ENCODE measurements at places on chromosomes 3 and 15.

- no peak for DNase-seq
Observed at GRCh38 chr15:64455961-64456371, 4.4 kb upstream of the ZNF609 start.

DNA sequence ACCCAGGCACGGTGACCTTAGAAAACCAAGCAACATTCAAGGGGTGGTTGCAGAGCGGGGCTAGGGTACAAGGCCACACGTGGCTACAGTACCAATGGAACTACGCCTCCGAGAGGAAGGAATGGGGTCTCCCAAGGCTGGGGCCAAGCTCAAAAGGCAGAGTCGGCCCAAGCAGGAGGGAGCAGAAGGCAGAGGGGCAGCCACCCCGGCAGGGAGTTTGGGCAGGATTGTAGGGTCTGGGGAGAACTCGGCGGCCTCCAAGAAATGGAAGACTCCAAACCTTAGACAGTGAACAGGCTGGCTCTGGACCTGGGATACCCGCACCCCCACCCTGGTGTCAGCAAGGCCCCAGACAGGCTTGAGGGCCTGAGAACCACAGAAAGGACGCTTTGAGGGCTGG, 28.7 kb downstream of the ATRIP start:
- DNase-seq = no peak

GRCh38 chr3:4831580-4831950, 147.7 kb upstream of the BHLHE40 start:
- DNase-seq = no peak

DNA sequence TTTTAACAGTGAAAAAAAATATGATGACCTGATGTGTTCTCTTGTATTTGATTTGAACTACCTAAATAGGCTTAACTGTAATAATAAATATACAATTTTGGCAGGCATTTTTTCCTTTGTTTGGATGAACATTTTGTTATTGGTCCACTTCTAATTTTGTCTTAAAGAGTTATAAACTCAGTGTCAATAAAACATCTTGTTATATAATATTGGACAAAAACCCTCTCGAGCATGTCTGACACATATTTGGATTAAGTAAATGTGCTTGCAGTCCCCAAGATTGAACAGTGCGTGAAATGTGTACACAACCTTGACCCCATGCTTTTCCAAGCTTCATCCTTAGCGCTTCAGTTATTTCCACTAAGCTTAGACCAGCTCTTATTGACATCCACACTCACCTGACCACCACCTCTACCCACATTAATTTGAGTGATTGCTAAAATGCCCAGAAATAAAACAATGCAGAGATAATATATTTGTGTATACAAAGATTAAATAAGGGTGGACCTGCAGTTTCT, 131.7 kb upstream of the ZBED2 start:
- no peak for DNase-seq

DNA sequence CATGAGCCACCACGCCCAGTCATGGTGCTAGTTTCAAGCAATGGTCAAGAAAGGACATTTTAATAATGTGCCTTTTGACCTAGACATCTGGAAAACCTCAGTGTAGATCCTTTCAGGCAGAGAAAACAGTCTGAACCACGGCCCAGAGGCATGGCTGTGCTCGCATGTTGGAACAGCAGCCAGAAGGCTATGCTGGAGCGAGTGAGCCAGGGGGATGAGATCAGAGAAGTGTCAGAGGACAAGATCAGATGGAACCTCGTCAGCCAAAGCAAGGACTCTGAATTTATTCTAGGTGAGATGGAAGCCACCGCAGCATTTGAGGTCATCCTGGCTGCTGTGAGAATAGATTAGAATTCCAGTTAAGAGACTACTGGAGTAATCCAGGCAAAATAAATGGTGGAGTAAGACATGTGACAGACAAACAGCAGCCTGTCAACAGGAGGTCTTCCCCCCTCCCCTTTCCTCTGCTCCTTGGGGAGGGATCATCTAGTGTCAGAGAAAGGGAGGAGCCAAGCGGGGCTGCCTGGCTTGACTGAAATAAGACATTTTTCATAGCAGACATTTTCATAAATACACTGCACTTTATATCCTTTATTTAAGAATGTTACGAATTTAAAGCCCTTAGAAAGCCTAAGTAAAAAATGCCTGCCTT, 40.4 kb upstream of the ACKR4 start:
- DNase-seq = no peak

DNA sequence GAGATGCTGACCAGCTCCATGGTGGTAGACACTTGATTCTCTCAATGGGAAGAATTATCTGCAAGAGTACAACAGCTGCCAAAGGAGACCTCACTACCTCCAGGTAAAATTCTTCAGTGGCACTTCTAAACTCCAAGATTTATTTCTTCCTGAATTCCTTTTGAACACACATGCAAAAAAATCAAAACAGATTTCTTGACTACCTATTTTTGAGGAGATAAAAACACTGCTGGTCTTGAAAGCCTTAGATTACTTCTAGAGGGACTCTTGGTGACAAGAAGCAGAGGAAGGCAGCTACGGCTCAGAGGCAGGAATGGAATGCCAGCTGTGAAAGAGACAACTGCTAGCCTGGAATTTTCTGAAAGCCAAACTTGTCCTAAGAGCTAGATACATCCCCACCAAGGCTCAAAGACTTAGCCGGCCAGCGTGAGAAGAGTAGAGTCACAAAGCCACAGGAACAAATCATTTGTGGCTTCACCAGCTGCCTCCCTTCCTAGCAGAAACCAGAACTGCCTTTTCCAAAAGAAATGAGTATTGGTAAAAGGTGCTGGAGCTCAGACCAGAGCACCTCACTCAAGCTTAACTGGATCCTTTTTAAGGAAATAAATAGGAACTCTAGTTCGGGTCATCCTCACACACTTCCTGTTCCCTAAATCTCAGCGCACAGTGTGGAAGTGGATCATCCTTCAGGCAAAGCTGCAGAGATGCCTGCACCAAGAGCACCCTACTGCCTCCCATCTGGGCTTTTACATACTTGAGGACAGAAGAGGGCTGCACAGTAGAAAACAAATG, 32.6 kb downstream of the CLK3 start:
- no peak for DNase-seq

DNA sequence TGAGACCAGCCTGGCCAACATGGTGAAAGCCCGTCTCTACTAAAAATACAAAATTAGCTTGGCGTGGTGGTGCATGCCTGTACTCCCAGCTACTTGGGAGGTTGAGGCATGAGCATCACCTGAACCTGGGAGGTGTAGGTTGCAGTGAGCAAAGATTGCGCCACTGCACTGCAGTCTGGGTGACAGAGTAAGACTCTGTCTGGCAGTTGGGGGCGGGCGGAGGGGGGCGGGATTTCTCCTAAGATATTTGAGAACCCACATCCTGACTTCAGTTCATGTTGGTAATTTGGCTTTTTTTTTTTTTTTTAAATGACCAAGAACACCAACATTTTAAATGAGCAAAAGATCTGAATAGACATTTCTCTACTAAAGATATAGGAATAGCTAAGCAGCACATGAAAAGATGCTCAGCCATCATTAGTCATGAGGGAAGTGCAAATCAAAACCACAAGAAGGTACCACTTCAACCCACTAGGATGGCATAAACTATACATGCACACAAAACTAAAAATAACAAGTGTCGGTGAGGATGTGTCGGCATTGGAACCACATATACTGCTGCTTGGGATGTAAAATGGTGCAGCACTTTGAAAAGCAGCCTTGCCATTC, 75.6 kb upstream of the LMOD3 start:
- DNase-seq = peak; percentile 57

DNA sequence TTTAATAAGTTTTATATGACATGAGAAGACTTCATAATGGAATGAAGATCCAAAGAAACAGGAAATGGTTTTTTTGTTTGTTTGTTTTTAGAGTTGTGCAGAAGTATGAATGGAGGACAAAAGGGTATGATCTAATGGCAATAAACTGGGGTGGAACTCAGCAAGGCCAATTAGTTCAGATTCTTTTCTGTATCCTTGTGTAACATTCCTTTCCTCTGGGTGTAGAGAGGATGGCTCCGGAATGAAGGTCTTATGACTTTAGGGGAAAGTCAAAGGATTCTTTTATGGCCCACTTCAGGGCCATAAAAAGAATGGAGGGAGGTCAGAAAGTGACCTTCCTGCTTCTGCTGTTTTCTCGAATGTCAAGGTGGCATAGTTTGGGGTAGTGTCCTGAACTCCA, 152.6 kb downstream of the DPH6 start:
- no peak for DNase-seq

- no peak for DNase-seq
Observed at GRCh38 chr3:13141991-13142412, 68.8 kb upstream of the IQSEC1 start.

GRCh38 chr15:55819397-55820034, 76.6 kb upstream of the PRTG start:
- no peak for DNase-seq
